ENCODE measurements at places on chromosomes 7 and 10.

DNA sequence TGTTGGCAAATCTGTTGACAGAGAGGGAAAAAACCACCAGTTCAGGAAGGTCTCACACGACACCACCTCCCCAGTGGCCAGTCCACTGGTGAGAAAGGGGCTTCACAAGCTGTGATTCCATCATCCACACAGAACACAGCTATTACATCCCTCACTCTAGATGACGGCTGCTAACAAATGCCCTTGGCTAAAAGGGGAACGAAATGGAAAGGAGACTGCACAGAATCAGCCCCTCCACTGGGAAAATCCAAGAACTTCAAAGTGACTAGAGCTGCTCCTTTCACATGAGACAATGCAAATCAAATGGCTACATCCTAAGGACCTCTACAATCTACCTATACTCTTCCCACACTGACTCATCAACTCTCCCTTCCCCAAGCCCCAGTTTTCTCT lies 5.6 kb downstream of the PARP12 start:
- no peak for DNase-seq

DNA sequence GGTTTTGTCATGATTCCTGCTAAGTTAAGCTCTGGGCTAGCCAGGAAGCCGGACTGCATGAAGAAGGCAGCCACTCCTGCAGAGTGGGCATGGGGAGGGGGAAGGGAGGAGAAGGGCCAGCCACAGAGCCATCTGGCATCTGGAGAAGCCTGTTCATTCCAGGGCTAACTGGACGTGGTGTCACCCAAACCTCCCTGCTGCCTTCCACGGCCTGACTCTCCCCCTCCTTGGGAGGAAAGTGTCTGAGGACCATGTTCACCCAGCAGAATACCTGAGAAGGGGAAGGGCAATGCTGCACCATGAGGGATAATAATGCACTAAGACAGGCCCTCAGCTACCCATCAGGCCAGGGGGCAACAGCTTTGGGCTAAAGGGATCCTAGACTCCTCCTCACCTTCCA lies 15.4 kb downstream of the AQP1 start:
- DNase-seq, result no peak

DNA sequence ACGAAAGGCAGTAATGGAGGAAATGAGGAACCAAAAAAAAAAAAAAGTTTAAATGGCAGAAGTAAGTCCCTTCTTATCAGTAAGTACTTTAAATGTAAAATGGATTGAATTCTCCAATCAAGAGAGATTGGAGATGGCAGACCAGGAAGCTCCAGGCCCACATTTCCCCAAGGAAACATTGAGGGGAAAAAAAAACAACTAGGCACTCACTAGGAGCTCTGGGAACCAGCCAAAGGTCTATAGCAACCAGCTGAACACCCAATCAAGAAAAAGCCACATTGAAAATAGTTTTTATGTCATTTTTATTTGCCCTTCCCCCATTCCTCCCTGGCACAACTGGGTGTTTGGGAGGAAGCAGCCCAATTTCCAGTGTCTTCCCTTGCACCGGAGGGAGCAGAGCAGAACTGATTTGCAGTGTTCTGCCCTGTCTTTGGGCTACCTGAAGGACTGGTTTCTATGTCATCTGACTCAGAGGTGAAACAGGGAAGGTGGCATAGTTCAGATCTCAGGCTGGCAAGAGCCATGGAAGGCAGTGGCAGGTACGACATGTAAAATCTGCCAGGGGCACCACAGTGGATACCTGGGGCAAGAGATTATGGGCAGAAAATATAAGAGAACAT lies 121.9 kb downstream of the SMURF1 start:
- no peak for DNase-seq

GRCh38 chr7:135169141-135169963 lies 1.2 kb downstream of the CYREN start:
- DNase-seq, result no peak

- DNase-seq, result no peak
Measured at GRCh38 chr7:108613949-108614381, 44.3 kb downstream of the DNAJB9 start.

DNA sequence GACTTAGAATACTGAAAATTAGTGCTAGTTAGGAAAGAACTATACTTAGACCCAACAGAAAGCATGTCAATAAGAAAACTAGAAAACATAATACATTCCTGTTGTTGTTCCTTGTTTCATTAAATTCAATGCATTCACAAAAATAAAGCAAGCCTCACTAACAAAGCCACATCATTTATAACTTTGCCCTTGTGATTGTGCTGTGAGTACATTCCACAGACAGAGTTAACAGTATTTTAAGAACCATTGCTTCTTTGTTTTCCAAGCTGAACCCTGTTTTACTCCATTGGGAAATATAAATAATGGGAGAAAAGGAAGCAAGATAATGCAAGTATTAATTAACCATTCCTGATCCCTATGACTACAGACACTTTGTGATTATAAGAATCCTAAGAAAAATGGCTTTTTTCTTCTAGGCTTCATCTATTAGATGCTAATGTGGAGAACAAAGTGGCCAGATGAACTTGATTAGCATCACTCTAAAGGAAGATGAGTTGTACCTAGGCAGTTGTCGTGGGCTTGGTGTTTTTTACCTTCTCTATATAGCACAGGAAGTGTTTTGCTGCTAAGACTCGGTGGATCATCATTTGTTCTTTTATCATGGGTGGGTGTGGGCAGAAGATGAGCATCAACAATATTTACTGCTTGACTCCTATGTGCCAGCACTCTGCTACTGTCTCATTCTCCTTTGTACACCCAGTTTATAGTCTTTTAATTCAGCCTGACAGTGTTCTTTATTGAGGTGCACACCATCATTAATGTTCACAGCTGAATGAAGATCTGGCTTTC lies 34.2 kb upstream of the ZNRF2 start:
- DNase-seq, result no peak

DNA sequence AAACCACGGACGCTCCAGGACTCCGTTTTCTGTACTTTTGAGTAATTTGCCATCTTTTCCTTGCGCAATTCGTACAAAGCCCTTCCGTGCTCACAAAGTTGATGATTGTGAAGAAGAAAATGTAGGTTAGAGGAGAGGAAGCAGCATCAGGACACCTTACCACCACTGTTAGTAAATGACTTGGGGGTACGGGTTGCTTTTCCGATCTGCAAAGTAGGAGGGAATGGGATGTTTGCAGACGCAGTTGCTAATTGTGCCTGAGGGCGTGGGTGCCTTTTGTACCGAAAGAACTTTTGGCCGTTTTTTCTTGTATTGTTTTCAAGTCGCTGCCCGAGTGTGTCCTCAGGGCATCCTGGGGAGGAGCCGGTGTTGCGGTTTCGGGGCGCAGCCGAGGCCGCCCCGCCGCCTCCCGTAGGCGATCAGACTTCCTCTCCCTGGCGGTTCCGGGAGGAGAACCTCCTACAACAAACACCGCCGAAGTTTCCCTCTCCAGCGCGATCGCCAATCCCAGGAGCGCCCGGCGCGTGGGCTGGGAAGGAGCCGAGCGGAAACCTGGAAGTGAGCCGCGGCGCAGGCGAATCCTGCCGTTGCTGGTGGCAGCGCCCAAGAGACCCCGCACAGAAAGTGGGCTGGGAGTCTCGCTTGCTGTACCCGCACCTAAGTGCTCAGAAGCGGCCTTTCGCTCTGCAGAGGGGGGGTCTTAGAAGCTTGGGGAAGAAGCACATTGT lies 1.0 kb downstream of the PRR15 start:
- DNase-seq, result no peak

- DNase-seq, result no peak
Measured at GRCh38 chr10:14742815-14743214, 31.9 kb downstream of the FAM107B start.

DNA sequence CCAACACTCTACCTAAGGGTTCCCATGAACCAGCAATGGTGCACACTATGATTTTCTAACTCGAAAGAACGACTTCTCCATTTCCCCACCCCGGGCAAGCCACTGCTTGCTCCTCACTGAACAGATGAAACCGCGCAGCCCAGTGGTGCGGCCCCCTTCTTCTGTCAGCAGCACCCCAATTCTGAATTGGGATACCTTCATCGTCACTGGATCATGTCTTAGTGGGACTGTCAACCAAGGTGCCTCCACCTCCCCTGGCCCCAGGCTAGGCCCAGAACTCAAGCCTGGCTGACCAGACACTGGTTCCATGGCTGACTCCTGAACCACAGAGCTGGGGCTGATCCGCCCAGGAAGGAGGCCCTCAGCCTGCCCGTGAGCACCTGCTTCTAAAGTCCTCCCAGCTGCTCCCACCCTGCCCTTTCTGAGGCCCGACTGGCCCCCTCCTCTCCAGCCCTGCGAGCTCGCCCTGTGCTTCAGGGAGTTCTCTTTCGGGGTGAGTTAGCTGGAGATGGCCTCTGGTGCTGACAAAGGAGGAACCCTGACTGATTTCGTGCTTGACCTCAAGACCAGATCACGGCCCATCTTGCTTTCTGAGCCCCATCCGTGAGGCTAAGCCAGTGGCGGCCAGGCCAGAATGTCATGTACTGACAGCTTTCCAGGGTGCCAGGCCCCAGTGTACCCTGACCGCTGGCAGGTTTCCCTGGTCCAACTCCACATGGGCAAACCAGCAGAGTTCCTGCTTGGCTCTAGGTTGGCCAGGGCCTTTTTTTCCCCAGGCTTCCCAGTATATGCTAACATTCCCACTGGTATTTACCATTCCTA lies 44.5 kb downstream of the FAM53B start:
- DNase-seq, result no peak

DNA sequence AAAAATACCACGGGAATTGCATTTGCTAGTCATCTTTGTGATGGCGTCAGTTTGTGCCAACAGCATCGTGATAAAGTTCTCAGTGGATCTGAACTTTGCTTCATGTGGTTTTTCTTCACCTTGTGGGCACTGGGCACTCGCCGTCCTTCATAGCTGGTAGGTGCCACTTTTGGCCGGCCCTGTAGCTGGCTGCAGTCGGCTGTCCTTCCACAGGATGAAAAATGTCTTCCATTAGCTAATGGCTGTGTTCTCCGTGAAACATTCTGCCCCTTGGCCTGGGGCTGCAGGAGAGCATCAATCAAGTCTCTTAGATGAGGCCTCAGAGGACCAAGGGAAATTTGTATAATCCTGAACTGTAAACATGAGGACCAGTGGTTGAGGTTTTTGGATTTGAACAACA lies 145.3 kb downstream of the DYNC1I1 start:
- DNase-seq, result no peak

All from SIG-M5 (cell line).